ENCODE measurements at places on chromosomes 12 and 14. TPM values are rescaled to one million over a fixed set of nuclear protein-coding genes. Genes with fewer than 3 reads are reported as not detected.

Gene PTPRR
- total RNA-seq, result 1.4 TPM

Gene GPRC5D
- total RNA-seq, result not detected

Gene CDCA3
- 0.55 TPM for total RNA-seq

Gene GPR84
- 0.32 TPM for total RNA-seq

Gene HOMEZ
- total RNA-seq, result 13.4 TPM

Gene UTP20
- total RNA-seq, result 5.9 TPM

Gene SSPN
- 99.9 TPM for total RNA-seq

Gene MYF6
- 0.45 TPM for total RNA-seq

Gene RD3L
- total RNA-seq, result 31.5 TPM

Gene TAS2R31
- total RNA-seq, result 0.50 TPM

Gene CEBPE
- not detected for total RNA-seq

Gene CS
- total RNA-seq, result 943 TPM

DNA sequence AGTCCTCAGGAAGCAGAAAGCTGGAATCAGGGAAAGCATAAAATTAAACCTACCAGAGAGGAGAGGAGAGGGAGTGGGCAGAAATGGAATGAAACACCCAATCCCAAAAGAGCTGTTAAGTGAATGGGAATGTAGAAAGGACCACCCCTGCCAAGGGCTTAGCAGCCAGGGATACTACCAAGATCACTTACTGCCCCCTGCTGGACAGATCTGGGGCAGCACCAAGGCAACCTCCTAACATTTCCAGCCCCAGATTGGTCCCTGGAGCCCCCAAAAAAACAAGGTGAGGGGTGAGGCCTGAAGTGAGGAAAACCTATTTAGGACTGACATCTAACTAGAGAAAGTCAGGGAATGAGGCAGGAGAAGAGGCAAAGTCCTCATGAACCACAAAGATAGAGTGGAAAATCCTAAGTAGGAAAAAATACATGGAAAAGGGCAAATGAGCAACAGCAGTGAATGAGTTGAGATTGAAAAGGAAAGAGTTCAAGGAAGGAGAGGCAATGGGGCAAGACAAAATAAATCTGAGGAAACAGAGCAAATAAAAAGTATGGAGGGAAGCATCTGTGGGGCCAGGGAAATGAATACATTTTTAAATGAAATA lies 11.2 kb upstream of the FKBP11 start:
- peak; percentile 69 for DNase-seq

DNA sequence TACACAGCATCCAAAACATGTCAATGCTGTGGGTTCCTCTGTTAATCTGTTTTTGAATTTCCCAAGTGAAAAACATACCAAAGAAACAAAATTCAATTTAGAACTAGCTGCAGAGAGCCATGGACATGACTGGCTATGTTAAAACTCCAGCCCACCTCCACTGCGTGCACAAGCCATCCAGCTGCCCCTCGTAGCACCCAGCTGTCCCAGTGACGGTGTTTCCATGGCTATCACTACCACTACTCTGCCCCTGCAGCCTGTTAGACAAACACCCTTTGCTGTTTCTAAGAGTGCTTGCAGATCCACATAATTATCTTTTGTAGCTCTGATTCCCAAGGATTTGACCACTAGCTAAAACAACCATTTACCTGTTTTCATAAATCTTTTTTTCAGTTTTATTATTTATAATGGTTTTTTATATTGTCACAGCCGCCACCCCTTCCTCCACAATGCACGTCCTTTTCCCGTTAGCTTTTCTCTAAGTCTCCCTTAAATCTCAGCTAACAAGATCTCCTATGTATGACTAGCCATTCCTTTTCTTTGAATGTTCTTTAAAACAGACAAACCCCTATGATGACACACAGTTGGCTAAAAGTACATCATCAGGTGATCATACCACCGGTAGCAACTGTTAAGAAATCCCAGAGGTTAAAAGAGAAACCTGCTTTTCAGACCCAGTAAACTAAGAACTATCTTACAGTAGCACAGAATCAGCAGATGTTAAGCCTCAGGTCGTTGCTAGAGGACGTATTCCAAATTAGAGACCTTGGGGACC lies 37.8 kb upstream of the NAA30 start:
- DNase-seq, result no peak

DNA sequence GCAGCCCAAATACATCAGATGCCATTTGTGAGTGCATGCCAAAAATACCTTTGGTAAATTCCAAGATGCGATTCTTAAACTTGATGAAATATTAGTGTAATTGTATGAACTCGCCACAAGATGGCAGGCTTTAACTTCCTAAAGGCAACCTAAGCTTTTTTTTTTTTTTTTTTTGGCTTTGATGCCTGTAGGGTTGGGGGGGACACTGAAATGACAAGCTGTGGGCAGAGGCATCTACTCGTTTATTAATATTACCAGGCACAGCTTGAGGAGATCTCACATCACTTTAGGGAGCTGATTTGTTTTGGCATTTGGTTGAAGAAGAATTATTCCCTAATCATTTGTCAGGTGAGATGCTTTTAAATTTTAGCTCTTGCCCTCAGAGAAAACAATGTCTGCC lies 126.7 kb upstream of the CCDC196 start:
- DNase-seq, result no peak

GRCh38 chr12:130334937-130335336 lies 2.8 kb upstream of the PIWIL1 start:
- no peak for DNase-seq

DNA sequence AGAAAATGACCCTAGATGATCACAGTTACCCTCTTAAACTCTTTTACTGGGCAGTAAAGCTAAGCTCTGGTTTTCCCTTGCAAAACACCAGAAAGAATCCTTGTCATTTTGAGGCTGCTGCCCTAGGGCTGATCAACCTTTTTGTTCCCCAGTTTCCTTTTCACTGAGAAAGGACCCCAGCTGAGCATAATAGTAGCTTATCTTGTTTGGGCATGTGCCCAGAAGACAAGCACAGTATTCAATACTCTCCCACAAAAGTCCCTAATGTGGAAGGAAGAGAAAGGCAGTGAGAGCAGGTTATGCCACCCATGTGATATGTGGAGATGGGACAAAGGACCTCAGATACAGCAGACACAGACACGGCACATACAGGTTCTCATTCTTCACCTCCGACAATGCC lies 332.6 kb upstream of the TMPO start:
- DNase-seq, result no peak

GRCh38 chr14:69325646-69326265 lies 65.8 kb downstream of the GALNT16 start:
- DNase-seq, result no peak

- peak; percentile 65 for DNase-seq
Observed at GRCh38 chr12:114726092-114726710, 42.2 kb upstream of the TBX3 start.

DNA sequence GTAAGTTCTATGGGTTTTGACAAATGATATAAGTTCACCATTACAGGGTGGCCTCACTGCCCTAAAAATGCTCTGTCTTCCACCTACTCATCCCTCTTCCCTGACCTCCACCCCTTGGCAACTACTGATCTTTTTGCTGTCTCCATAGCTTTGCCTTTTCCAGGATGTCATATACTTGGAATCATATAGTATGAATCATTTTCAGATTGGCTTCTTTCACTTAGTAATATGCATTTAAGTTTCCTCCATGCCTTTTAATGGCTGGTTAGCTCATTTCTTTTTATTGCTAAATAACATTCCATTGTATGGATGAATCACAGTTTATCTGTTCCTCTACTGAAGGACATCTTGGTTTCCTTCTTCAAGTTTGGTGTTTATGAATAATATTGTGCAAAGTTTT lies 14.0 kb upstream of the PEX5 start:
- no peak for DNase-seq

GRCh38 chr12:105443802-105444652 lies 113.5 kb downstream of the C12orf75 start:
- DNase-seq, result no peak

DNA sequence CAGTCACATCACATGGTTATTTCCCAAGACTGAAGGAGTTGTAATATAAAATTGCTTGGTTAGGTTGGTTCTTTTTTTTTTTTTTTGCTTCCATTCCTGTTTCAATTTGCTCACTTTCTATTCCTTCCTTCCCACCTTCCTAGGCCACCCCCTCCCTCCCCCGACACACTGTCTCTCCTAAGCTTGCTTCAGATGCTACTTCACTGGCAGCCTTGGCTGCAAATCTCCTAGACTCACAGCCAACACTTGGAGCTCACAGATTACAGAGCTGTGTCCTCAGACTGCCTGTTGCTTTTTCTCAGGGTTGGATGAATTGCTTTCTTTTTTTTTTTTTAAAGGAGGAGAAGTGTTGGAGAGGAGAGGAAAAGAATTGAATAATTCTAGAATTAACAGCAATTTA lies 77.3 kb upstream of the GRIN2B start:
- DNase-seq, result no peak

DNA sequence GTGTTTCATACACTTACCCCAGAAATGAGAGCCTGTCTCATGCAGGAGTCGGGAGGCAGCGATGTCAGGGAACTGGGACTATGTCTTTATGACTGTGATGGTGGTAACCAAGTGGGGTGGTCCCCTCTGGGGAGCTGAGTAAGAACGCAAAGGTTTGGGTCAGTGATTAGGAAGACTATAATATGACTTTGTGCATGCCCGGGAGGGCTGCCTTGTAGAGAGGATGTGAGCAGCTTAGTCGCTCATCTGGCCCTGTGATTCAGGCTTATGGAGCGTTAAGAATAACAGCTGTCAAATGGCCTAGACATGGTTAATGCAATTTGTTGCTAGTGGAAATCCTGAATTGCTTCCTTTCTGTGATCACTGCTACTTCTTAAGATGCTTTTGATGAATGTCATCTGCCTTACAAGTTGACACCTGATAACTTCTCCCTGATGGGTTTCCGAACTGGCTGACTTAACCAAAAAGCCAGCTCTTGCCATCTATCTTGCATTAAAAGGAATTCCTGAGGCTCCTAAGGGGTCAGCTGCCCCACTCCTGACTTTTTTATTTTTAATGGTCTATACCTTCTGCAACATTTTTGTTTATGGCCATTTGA lies 35.4 kb upstream of the AACS start:
- no peak for DNase-seq

GRCh38 chr12:114998118-114998749 lies 314.3 kb upstream of the TBX3 start:
- no peak for DNase-seq

GRCh38 chr12:55720894-55721444 lies 776 bp downstream of the RDH5 start:
- DNase-seq, result no peak

GRCh38 chr14:65184032-65184764 lies 81.9 kb upstream of the MAX start:
- DNase-seq, result no peak

DNA sequence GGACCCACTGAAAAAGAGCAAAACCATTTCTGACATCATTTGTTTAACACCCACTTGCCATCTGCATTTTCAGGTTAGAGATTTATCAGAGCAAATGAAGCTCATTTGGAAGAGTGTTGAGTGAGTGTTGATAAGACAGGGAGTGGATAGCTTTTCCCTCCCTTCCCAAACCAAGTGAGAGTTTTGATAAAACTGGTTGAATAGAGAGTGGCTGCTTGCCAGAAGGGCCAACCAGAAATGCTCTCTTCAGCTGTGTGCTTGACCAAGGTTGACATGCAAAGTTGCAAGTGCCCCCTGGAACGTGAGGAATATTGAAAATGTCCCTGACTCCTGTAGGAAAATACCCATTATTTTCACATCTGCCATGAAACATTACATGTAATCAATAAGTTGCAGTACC lies 1487.0 kb upstream of the FLRT2 start:
- DNase-seq, result no peak

DNA sequence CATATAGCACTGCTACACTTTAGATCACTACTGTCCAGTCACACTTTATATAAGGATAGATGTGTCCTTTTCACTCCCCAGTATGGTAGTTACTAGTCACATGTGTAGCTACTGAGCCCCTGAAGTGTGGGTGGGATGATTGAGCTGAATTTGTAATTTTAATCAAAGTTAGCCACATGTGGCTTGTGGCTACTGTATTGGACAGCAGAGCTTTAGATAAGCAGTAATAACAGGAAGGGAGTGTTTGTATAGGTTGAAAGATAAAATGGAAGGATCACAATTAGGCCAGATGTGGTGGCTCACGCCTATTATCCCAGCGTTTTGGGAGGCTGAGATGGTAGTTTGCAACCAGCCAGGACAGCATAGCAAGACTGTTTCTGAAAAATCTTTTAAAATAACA lies 23.5 kb downstream of the NAA30 start:
- DNase-seq, result no peak

DNA sequence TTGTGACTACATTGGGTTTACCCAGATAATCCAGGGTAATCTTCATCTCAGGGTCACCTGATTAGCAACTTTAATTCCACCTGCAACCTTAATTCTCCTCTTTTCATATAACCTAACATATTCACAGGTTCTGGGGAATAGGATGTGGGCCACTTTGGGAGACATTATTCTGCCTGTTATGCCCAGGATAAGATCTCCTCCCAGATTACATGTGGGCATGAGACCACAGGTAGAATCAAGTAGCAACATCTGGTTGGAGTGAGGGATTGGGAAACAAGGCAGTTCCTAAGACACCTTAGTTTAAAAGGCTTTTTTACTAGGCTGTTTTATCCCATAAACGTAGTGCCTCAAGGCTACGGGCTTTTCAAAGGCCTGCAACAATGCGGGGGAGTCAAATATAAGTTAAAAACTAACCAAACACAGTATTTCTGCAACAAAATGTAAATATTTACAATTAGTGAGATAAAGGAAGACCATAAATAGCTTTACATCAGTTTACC lies 181.5 kb downstream of the FOXA1 start:
- no peak for DNase-seq

DNA sequence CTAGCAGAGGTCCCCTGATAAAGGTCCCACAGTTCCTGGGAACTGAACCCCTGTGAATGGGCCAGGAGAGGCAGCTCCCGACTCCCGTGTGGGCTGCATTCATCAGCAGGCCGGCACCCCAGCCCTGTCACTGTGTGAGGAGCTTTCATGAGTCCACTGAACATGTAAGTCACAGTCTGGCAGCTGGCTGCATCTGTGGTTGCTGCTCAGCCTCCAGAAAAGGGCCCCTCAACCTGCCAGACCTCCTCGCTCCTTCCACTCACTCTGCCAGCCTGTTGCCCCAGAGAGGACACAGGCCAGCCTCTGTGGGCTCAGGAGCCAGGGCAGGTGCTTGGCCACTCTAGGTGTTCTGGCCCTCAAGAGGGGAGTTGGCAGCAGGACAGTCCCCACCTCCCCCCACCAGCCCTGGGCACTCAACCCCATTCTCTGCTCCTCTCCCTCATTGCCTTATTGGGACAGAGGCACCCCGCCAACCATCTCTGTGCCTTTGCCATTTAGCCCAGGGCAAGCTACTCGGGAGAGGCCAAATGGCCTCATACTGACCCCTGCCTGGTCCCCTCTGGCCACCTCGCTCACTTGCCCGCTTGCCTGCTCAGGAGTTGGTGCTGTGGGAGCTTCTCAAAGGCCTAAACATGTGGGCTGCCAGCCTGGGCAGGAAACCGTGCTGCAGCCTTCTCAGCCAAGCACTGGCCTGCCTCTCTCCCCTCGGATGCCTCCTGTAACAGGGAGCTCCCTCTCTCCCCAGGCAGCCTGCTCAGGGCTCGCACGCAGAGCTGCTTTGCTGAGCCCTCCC lies 1.9 kb downstream of the RTL1 start:
- no peak for DNase-seq

Measured in heart right ventricle (tissue), 16 donors.